ENCODE measurements at places on chromosomes 6 and 20.

- peak; percentile 85 for DNase-seq
These were observed 207.9 kb downstream of the MYLK4 start for GRCh38 chr6:2542858-2543218.

- DNase-seq, result no peak
These were observed 5.7 kb downstream of the TMEM151B start for GRCh38 chr6:44275749-44276648.

GRCh38 chr6:137145421-137145820 is 28.0 kb downstream of the IL22RA2 start:
- DNase-seq, result no peak

DNA sequence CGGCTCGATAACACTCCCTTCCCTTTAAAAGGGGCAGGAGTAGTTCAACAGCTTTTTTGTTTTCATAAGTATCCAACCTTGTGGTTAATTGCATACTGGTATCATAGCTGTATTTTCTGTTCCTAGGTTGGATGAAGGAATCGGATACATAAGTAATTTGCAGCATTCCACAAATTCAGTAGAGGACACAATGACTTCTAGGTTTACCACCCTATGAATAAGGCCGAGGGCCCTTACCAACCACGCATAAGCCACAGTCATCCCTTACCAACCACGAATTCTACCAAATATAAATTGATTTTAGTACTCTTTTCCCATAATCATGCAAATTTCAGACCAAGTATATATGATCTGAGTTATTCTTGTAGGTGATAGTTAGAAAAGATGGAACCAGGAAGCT is 36.3 kb downstream of the MCUR1 start:
- no peak for DNase-seq

DNA sequence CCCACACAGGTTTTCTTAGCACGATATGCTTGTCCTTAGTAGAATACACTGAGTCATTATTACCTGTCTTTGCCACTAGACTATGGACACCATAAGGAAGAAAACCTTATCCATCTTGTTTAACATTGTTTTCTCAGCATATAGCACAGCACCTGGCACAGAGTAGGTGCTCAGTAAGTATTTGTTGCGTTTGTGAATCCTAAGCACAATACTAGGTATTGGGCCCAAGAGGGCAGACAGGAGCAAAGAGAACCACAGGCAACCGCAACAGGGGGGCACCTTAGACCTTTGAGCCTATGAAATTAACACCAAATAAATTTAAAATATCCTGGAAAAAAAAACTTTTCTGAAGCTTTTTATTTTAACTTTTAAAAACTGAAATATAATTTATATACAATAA is 3.7 kb upstream of the NCOA6 start:
- no peak for DNase-seq

GRCh38 chr6:28597217-28597835 is 71.6 kb downstream of the GPX5 start:
- DNase-seq, result peak; percentile 73

- no peak for DNase-seq
These were observed 132.3 kb upstream of the THEMIS start for GRCh38 chr6:128033156-128033555.

DNA sequence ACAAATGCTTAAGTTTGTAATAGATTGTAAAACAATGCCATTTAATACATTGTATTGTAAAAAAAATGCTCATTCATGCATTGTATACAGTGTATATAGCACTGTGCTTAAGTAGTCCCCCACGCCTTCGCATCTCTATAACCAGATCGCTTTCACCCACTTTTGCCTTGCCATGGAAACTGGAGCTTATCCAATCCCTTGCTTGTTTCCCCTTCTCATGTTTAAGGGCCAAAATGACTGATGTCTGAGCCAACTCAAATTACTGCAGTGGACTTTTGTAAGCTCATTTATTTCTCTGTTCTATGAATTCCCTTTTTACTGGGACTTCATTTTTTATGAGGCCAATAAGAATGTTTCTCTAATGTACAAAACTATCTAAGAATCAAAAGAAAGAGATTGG is 730.9 kb upstream of the GJE1 start:
- no peak for DNase-seq

DNA sequence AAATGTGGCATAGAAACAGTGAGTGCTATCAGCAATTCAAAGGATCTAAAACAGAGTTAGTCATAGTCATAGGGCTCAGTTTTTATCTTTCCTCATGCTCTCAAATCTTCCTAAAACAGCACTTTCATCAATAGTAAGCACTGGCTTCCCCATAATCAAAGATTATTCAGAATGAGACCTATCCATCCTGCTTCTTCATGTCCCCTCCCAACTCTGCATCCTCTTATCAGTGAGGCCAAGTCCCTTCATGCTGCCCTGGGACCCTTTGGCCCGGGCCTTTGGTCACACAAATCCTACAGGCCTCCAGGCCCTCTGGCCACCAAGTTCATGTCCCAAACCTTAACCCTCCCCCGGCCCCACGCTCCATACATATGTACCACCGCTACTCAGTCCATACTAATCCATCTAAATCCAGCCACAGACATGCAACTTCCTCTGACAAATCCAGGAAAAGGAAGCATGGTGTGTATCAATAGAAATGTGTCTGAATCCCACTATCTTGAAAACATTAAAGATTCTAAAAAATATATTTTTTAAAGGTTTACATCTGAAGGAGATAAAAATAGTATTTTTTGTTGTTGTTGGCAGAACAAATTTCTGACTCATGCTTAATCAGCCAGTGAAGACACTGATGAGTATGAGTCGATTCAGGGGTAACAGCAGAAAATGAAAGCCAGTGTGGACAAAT is 143.5 kb downstream of the PDE7B start:
- no peak for DNase-seq

GRCh38 chr6:109628158-109629000 is 62.6 kb downstream of the AK9 start:
- no peak for DNase-seq

DNA sequence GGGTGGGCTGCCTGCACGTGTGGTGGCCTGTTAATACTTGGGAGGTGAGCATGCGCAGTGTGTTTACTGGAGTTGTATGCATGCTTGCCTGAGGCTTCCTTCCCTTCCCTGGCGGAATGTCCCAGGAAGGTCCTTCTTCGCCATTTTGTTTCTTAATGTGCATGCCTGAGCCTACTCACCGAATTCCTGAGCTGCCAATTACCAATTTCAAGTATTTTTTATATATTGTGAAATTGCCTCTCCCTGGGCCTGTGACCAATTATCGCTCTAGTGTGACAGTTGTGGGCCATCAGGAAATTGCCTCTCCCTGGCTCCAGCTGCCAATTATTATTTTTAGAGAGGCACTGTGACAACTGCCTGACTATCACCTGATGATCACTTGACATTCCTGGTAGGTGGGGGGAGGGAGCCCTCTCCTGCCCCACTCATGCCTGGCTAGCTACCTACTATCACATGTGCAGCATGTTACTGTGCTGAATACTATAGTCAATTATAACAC is 70.0 kb downstream of the FAM50B start:
- no peak for DNase-seq

DNA sequence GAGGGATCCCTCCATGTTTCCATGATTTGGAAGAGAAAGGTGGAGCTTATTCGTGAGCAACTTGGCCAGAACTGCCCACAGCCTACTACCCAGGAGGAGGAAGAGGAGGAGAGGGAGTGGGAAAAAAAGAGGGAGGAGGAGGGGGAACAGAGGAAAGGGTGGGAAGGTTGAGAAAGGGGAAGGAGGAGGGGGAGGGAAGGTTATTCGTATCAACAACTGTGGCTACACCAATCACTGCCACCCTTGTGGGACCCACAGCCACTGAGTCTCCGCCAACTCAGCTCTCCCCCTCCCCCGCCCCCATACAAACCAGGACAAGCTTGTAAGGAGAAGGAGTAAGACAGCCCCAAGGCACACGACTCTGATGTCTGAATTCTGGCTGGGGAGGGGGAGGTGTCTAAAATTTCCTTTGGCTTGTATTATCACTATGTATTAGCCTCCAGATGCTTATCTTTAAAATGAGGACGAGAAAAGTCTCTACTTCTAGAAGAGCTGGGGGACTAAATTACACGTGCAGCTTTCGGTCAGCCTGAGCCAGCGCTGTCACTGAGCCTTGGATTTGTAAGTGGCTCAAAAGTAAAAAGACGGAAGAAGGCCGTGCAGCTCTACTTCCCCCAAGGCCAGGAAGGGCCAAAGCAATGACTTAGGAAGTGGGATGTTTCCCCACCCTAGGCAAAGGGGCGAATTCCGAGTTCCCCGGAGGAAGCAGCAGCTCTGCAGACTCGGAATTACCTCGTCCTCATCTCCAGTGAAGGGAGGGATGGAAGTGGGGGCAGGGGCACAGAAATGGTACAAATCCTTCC is 1.0 kb downstream of the FKBP1A start:
- DNase-seq, result no peak

GRCh38 chr6:30690403-30691207 is at the start of gene NRM:
NRM (minus strand) TSS chr6:30690984; CDS start chr6:30690974, 10 bp downstream.
- peak; percentile 77 for DNase-seq

DNA sequence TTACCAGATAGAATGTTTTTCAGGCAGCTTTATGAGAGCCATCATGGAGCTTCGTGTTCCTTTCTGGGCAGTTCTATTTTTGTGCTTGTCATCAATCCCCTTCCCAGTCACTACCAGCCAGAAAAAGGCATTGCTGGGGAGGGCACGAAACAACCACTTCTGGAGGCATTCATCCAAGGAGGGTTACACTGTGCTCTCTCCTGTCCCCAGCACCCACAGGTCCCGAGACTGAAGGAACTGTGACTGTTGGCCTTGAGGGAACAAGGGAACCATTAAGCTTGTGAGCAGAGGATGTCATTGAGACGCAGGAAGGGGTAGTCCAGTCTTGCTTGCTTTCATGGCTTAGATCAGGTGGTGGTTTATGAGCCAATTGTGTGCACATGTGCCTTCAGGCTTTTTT is 20.1 kb upstream of the ENPP5 start:
- no peak for DNase-seq

GRCh38 chr6:84638286-84638685 is 126.1 kb downstream of the TBX18 start:
- DNase-seq, result no peak

- no peak for DNase-seq
These were observed 55.5 kb upstream of the CD93 start for GRCh38 chr20:23141450-23142161.

DNA sequence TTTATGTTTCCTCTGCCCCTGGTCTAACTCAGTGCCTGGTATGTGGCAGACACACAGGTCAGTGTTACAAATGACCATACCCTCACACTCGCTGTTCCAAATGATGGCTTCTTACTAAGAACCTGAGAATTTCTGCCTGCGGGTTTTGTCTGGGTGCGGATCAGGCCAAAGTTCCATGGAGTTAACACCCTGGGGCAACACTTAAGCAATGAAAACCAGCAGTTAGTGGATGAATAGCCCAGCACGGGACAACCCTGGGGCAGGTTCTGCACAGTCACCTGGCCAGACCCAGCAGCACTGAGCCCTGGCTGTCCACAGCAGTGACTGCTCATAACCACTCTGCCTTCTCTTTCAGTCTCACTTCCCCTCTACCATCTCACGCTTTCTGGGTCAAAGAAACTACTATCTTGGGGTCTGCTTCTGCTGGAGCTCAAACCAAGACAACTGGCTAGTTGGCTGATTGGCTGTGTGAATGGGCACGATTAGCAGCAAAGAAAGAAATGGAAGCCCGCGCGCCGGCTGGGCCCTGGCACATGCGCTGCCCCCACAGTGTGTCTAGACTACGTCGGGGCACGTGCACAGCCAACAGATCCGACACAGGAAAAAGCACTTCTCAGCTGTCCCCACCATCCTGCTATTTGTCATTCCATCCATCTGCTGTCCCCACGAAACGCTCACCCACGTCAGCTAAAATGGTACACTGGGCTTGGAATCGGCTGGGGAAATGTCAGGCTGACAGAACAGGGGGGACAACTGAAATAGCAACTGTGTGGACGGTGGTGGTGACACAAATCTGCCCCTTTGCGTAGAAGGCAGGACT is 36.6 kb downstream of the MGME1 start:
- no peak for DNase-seq

DNA sequence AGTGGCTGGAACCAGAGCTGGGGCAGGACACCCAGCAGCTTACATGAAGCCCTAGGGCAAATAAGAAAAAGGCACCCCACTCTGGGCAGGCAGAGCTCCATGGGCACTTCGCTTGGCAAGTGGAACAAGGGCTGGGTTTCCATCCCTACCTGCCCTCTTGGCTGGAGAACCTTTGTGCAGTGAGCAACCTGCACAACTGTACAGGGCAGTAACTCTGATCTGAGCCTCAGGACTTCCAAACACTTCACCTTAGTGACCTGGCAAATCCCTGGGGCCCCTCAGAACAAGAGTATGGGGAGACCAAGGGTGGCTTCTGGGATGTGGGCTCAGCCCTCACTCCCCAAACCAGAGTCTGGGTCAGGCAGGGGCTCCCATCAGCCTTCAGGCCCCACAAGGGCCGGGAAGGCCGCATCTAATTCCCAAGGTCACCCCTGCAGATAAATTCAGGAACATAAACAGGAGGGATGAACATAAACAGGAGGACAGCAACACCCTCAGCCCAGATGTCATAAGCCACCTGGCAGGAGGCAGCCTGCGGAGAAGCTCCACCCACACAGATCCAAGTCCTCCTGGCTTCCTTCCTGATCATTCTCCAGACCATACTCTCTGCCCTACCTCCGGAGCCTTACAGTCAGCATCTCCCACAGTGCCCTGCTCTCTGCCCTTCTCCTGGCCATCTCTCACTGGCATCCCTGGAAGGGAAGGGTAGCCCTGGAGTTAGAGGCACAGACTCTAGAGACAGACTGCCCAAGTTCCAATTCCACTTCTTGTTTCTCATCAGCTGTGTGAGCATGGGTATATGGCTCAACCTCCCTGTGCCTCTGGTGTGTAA is 37.5 kb downstream of the HNF4A start:
- DNase-seq, result no peak

GRCh38 chr6:33638556-33638955 is 17.4 kb downstream of the ITPR3 start:
- DNase-seq, result no peak

DNA sequence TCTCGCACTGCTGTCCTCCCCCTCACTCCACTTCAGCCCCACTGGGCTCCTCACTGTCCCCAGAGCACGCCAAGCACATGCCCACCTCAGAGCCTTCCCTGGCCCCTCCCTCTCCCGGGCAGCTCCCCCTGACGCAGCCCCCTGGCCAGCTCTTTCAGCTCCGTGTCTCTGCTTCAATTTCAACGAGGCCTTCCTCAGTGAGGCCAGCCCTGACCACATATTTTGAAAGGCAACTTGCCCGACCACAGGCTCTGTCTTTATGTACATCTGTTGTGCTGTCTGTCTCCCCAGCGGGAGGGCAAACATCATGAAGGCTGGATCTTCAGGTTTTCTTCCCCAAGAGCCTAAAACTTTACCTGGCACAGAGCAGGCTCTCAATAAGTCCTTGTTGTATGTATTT is 44.6 kb downstream of the JPH2 start:
- no peak for DNase-seq

GRCh38 chr6:117976030-117976651 is 69.1 kb downstream of the SLC35F1 start:
- peak; percentile 51 for DNase-seq

DNA sequence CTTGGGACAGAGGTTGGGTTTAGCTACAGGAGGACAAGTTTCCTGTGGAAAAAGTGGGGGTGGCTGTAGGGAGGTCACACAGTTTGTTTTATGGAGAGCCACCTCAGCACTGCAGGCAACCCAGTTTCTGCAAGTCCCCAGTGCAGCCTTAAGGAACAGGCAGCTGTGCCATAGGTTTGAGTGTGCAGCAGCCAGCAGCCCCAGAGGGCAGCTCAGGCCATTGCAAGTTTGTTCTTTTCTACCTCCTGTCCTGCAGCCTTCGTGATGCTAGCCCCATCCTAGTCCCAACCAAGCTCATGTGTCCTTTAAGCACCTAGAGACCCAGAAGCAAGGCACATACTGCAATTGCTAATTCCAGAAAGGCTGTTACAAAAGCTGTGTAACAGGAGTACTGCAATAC is 58.8 kb downstream of the ZBTB9 start:
- no peak for DNase-seq

Measured in activated CD4-positive, alpha-beta T cell treated with anti-CD3 and anti-CD28 coated beads, Interleukin-2, Interleukin-4, amounts not matched to agents 100 ng/mL and 50 ng/mL, durations not matched to agents 16 hours and 8 hours (primary cell).